Activated effector memory CD4-positive, alpha-beta T cell treated with Interleukin-2 at 50 U/mL for 16 hours (primary cell): ENCODE measurements at places on chromosomes 4 and X.

GRCh38 chr4:112348488-112349158 lies 51.5 kb downstream of the ALPK1 start:
- DNase-seq, result no peak

DNA sequence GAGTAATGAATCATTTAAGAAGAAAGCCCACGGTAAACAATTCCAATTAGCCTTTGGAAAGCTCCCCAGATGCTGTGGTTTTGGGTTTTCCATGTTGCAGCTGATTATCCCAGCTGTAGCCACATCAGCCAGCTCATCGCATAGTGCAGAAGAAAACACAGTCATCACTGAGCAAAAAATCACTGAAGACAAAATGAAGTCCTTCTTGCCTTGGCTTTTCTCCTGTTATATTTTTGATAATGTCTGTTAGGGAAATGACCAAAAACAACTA lies 193.0 kb upstream of the C1QTNF7 start:
- no peak for DNase-seq

GRCh38 chr4:161197912-161198311 lies 965.9 kb downstream of the FSTL5 start:
- no peak for DNase-seq

DNA sequence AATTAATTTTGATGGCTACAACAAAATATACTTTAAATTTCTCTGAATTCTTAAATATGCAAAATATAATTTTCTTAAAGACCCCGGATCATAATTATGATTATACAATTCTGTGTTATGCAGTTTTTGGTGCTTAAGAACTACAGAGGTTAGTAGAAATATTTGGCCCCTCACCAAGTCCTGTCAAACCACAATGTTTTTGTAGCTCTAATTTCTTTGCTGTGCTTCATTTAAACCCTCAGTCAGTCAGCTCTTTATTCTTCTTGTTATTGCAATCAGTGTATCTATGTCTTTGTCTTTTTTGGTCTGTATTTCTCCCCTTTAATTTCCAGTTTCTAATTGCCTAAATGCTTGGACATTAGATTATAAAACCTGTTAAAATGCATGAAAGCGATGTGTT lies 186.1 kb downstream of the CAMK2D start:
- no peak for DNase-seq

GRCh38 chr4:139555705-139556070 lies 331 bp downstream of the SETD7 start:
- peak; percentile 10 for DNase-seq
